Bronchial epithelial cell (primary cell): ENCODE measurements at places on chromosomes 13 and 19.

DNA sequence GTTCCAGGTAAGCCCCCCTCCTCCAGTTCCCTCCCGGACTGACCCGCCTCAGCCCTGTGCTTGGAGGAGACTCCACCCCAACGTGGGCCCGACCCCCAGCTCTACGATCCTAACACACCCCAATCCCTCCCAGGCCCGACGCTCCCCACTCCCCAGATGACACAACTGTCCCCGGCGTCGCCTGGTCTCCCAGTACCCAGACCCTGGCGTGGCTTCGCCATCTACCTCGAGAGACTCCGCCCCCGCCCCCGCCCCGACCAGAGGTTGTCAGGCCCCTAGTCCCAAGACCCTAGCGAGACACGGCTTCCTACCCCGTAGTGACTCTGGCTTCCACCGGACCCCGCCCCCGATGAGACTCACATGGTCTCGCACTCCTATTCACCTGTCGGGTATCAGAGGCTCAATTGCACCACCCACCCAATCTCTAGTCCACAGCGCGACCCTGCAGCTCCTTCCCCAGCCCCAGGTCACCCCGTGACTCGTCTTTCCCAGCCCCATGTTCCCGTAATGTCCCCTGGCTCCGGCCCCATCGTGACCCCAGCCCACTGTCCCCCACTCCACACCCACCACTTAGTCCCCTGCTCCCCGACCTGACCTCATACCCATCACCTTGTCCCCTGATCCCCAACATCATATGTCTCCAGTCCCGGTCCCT lies 2.9 kb downstream of the CD37 start:
- no peak for DNase-seq

DNA sequence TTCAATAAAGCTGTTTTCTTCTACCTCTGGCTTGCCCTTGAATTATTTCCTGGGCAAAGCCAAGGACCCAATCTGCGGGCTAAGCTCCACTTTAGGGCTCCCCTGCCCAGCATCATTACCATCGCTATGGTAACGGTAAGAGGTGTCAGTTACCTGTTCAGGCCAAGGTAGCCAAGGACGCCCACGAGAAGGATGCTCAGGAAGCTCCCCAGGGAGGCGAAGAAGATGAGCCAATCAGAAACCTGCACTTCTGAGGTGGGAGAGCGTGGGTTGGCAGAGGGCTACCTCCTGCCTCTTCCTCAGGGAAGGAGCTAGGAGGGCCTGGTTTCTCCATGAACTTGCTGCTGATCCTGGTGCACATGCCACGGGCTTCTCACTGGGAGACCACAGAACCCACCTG lies 24.7 kb downstream of the IL12RB1 start:
- no peak for DNase-seq

DNA sequence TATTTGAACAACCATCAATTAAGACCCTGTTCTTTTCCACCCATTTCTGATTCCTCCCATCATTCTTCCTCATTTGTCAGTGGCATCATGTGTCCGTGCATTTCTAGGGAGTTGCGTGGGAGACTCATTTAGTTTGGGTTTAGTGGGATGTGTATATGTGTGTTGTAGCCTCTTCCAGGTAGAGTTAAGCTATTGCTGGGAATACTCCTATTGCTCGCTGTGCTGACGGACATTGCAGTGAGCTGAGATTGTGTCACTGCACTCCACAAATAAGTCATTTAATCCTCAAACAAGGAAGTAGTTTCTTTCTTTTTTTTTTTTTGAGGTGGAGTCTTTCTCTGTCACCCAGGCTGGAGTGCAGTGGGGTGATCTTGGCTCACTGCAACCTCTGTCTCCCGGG lies 42.2 kb upstream of the RCBTB2 start:
- peak; percentile 42 for DNase-seq

GRCh38 chr13:58018020-58018419 lies 386.5 kb downstream of the PCDH17 start:
- no peak for DNase-seq

DNA sequence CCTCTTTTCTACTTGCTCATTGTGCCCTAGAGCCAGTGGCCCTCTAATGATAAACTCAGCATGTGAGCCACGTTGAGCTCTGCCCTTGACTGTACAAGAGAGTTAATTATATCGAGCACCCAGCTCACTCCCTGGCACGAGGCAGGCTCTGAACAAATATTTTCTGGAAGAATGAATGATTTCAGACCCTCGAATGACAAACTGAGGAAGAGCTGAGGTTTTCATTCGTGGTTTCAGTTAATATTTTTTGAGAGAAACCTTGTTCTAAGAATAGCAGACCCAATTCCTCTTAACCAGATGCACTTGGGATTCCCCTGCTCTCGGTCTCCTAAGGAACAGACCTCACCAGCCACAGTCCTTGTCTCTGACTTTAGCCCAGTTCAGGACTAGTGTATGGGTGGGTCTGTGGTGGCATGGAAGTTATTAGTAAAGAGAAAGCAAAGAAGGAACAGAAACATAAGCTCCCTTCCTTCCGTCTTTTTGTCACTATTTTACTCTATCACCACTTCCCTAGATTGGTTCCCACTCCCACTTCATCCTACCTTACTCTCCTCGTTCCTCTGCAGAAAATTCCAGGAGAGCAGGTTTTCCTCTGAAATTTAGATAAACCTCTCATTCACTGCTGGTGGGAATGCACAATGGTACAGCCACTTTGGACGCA lies 22.1 kb upstream of the WDFY2 start:
- no peak for DNase-seq

DNA sequence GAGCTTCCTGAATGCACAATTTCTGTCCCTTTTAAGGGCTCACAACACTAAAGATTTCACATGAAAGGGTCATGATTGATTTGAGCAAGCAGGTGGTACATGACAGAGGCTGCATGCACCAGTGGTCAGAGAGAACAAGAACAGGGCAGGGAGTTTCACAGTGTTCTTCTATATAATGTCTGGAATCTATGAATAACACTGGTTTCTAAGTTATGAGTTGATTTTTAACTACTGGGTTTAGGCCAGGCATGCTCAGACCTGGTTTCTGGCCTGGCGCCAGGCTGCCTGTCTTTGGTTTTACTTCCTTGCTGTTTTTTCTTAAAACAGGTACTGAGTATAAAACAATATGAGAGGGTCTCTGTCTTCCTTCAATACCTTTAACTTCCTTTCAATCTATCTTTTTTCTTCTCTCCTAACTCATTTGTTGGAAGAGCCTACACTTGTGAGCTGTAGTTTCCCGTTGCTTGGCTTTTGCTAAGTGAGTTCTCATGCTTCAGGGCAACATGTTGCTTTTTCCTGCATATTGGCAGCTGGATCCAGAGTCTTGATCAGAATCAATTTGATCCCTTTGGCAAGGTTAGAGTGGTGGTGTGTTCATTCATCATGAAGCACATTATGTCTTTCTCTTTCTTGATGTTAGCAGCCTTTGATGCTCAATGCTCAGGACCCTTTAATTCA lies 38.5 kb upstream of the FGF14 start:
- DNase-seq, result peak; percentile 67

DNA sequence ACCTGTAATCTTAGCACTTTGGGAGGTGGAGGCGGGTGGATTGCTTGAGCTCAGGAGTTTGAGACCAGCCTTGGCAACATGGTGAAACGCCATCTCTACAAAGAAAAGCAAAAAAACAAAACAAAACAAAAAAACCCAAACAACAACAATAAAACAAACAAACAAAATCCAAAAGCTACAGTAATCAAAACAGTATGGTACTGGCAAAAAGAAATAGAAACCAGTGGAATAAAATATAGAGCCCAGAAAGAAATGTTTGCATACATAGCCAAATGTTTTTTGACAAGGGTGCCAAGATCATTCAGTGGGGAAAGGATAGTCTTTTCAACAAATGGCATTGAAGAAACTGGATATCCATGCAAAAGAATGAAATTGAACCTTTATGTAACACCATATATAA lies 11.5 kb downstream of the CEACAM1 start:
- no peak for DNase-seq
